ENCODE measurements at places on chromosomes 5 and 9. TPM values are rescaled to one million over a fixed set of nuclear protein-coding genes. Genes with fewer than 3 reads are reported as not detected.

GRCh38 chr9:106421772-106422171, 441.2 kb upstream of the ZNF462 start:
- H3K27me3 ChIP-seq = no peaks in the 10 kb centered on the region
- no peak overlapping the region for H3K4me3 ChIP-seq
- H3K27ac ChIP-seq = no peak overlapping the region
- no peaks in the 10 kb centered on the region for H3K36me3 ChIP-seq

DNA sequence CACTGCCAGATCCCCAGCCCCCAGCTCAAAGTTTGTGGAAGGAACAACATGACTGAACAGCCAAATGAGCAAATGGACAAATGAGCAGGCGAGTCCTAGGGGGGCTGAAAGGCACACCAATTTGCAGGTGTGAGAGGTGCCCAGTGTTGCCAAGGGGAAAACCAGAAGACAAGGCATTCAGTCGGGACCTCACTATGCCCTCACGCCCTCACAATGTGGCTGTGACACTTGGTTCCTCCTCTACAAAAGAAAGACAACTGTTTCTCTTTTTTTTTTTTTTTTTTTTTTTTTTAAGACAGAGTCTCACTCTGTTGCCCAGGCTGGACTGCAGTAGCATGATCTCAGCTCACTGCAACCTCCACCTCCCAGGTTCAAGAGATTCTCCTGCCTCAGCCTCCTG, 28.0 kb downstream of the TNIP1 start:
- DNase-seq = no peak
- no peak overlapping the region for H3K4me3 ChIP-seq
- no peak overlapping the region for H3K27ac ChIP-seq
- H3K36me3 ChIP-seq = no peaks in the 10 kb centered on the region
- no peaks in the 10 kb centered on the region for H3K4me1 ChIP-seq
- H3K27me3 ChIP-seq = no peaks in the 10 kb centered on the region

SVEP1 gene
- 47.9 TPM for total RNA-seq

DNA sequence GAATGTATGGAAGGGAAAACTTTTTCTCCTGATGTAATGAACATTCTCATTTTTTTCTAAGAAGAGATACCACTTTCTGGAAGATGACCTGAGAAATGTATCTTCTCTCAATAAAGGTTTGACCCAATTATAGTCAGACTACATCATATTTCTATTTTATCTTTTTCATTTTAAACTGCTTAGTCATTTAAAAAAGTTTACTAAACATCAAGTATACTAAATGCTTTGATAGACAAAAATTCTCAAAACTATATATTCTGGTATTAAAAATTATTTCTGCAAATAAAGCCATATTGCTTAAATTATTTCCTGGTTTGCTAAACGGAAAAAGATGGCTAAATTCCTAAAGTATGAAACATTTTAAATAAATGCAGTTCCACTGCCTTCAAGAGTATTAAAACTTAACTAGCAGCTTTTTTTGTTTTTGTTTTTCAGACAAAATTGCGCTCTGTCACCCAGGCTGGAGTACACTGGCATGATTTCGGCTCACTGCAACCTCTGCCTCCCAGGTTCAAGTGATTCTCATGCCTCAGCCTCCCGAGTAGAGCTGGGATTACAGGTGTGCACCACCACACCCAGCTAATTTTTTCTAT, 37.1 kb downstream of the FBXW11 start:
- no peaks in the 10 kb centered on the region for H3K4me1 ChIP-seq
- no peak overlapping the region for H3K4me3 ChIP-seq
- H3K27ac ChIP-seq = no peak overlapping the region
- H3K27me3 ChIP-seq = no peaks in the 10 kb centered on the region
- no peaks in the 10 kb centered on the region for H3K36me3 ChIP-seq
- DNase-seq = no peak

DNA sequence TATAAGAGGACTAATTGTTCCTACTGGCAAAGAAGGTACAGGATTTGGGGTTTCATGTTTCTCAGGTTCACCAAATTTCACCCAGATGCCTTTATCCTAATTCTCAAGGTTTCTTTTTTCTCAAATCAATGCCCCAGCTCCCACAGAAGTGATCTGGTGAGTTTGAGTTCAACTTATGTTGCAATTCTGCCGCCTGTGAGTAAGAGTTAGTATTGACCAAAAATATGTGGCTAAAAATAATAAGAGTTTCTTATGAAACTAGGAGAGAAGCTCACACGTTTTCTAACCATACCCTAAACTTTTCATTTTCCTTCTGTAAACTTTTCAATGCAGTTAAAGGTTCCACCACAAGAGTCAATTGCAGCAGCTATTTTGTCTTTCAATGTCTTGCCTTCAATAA, 15.1 kb downstream of the SLCO6A1 start:
- no peaks in the 10 kb centered on the region for H3K27me3 ChIP-seq
- no peaks in the 10 kb centered on the region for H3K36me3 ChIP-seq
- no peak overlapping the region for H3K4me3 ChIP-seq
- H3K27ac ChIP-seq = no peak overlapping the region

GRCh38 chr5:6989230-6989629, 276.0 kb downstream of the TENT4A start:
- H3K27ac ChIP-seq = no peak overlapping the region
- H3K27me3 ChIP-seq = no peaks in the 10 kb centered on the region
- DNase-seq = no peak
- H3K36me3 ChIP-seq = no peaks in the 10 kb centered on the region
- H3K4me3 ChIP-seq = no peak overlapping the region

- no peak overlapping the region for H3K27ac ChIP-seq
- no peak overlapping the region for H3K4me3 ChIP-seq
- H3K4me1 ChIP-seq = no peaks in the 10 kb centered on the region
- H3K27me3 ChIP-seq = no peaks in the 10 kb centered on the region
- no peak for DNase-seq
Observed at GRCh38 chr9:106637486-106637885, 225.5 kb upstream of the ZNF462 start.

ADGRV1 gene
- total RNA-seq = 1.9 TPM

LAMC3 gene
- total RNA-seq = 58.5 TPM

DNA sequence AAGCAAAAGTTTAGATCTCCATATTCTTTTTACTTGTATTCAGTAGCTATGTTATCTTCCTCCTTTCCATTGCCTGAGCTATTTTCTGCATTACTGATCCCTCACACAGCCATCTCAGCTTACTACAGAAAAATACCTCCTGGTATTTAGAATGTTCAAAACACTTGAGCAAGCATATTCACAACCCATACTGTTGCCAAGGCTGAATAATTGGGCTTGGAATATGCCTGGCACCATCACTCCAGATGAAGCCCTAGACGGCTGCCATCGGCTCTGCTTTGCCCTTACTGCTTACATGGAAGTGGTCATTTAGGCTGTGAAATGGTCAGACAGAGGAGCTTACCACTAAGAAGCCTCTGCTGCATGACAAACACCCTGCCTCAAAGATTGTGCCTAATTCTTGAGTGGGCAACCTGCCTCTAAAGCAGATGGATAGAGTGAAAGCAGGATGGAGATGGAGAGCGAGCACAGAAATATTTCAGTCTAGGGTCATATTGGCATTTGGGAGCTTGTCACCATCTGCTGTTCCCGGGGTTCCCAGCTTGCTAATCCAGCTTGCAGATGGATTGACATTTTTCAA, 92.5 kb upstream of the TAS2R1 start:
- H3K27ac ChIP-seq = no peak overlapping the region
- no peaks in the 10 kb centered on the region for H3K4me1 ChIP-seq
- H3K36me3 ChIP-seq = no peaks in the 10 kb centered on the region

DNA sequence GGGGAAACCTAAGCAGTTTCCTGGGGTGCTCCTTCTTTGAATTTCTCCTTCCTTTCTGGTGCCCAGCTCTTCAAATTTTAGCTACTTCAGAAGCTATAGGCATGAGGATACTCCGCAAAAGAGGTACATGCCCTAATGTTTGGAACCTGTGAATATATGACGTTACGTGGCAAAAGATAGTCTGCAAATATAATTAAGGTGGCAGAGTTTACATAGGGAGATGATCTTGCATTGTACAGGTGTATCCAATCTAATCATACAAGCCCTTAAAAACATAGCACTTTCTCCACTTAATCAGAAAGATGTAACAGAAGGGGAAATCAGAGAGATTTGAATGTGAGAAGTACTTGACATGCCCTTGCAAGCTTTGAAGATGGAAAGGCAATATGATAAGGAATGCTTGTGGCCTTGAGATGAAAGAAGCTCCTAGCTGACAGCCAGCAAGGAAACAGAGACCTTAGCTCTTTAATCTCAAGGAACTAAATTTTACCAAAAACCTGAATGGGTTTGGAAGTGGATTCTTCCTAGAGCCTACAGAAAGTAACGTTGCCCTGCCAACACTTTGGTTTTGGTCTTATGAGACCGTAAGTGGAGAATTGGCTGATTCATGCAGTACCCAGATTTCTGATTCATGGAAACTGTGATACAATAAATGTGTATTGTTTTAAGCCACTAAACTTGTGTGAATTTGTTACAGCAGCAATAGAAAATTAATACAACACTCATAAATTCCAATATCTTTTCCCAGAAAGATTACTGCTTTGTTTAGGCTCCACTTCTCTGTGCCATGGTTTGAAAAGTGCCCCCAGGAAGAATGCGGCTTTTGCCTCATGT, 268.4 kb downstream of the FAM170A start:
- no peak overlapping the region for H3K27ac ChIP-seq
- no peaks in the 10 kb centered on the region for H3K36me3 ChIP-seq
- no peaks in the 10 kb centered on the region for H3K27me3 ChIP-seq
- no peak for DNase-seq
- H3K4me1 ChIP-seq = no peaks in the 10 kb centered on the region
- no peak overlapping the region for H3K4me3 ChIP-seq

DNA sequence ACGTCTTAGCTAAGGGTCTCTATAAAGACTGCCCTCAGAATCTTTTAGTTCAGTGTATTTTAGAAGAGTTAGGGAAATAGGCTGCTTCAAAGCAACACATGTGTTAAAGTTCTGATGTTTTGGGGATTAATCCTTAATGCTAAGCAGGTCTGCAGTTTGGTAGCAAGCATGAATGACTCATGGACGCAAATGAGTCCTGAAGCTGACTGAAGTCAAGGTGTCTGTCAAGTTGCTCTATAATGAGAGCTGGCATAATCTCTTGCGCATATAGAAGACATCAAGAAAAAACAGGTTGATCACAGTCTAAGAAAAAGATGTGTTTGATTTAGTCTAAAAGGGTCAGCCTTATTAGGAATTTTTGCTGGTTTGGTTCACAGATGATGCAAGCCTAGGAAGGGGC, 630.1 kb downstream of the CDH12 start:
- DNase-seq = no peak
- no peaks in the 10 kb centered on the region for H3K36me3 ChIP-seq

MYORG gene
- 3.6 TPM for total RNA-seq

GRCh38 chr9:107732781-107733522, 243.4 kb upstream of the KLF4 start:
- no peaks in the 10 kb centered on the region for H3K27me3 ChIP-seq
- peak overlapping the region; percentile 80 for H3K27ac ChIP-seq
- peaks cover 5% of the 10 kb centered on the region for H3K4me1 ChIP-seq
- peak overlapping the region; percentile 4 for H3K4me3 ChIP-seq
- no peaks in the 10 kb centered on the region for H3K36me3 ChIP-seq
- peak; percentile 54 for DNase-seq

PRDM9 gene
- not detected for total RNA-seq

GRCh38 chr5:74016373-74016772, 390.4 kb downstream of the ARHGEF28 start:
- no peaks in the 10 kb centered on the region for H3K4me1 ChIP-seq
- no peak for DNase-seq
- H3K27ac ChIP-seq = no peak overlapping the region
- H3K4me3 ChIP-seq = no peak overlapping the region
- no peaks in the 10 kb centered on the region for H3K36me3 ChIP-seq

DNA sequence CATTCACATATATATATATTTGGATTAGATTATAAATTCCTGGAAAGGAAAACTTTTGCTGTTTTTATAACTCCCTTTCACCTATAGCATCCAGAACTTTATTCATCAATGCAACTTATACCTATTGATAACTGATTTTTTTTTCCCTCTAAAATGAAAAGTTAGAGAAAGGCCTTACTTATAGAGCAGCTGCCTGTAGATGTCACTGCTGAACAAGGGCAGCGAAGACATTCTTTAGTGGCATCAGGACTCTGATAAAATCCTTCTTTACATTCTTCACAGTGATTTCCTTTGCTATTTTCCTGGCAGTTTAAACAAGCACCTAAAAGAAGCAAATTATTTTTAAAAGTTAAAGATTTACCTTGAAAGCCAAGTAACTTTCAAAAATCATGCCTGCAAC, 32.3 kb upstream of the CDK5RAP2 start:
- no peaks in the 10 kb centered on the region for H3K36me3 ChIP-seq
- H3K4me1 ChIP-seq = no peaks in the 10 kb centered on the region
- no peaks in the 10 kb centered on the region for H3K27me3 ChIP-seq
- DNase-seq = no peak
- H3K27ac ChIP-seq = no peak overlapping the region
- H3K4me3 ChIP-seq = no peak overlapping the region

- no peaks in the 10 kb centered on the region for H3K4me1 ChIP-seq
- no peak overlapping the region for H3K27ac ChIP-seq
- DNase-seq = no peak
Observed at GRCh38 chr9:4743131-4743875, 2.3 kb upstream of the AK3 start.

DNA sequence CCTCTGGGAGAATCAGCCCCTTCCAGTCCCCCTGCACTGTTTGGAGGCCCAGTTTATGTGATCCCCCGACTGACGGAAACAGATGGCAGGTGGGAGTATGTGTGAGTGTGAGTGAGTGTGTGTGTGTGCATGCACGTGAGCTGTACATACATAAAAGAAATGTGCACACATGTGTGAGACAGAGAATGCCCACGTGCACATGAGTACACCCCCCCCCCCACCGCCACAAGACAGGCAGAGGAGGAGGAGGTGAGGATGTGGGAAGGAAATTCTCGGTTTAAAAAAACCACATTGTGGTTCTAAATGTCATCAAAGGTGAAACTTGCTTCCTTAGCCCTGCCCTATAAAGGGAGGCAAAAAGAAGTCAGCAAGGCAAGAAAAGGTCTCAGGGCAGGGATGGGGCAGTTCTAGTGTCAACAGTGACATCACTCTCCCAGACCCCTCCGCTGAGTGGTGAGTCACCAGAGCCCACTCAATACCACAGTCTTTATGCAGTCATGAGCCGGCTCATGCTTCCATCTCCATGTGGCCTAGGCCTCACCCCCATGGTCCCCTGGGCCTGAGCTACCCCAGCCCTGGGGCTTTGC, 79.2 kb upstream of the HSPA9 start:
- no peak overlapping the region for H3K27ac ChIP-seq
- H3K4me3 ChIP-seq = no peak overlapping the region
- no peaks in the 10 kb centered on the region for H3K4me1 ChIP-seq
- no peaks in the 10 kb centered on the region for H3K27me3 ChIP-seq
- no peak for DNase-seq
- no peaks in the 10 kb centered on the region for H3K36me3 ChIP-seq
